Activated naive CD8-positive, alpha-beta T cell treated with anti-CD3 and anti-CD28 coated beads, Interleukin-2, amount 10 ng/mL, durations not matched to agents 7 days and 5 days (primary cell): ENCODE measurements at places on chromosomes 5 and 9. TPM values are rescaled to one million over a fixed set of nuclear protein-coding genes. Genes with fewer than 3 reads are reported as not detected.

The ADAMTSL2 gene
- 0.17 TPM for total RNA-seq

The PHF24 gene
- total RNA-seq, result not detected

DNA sequence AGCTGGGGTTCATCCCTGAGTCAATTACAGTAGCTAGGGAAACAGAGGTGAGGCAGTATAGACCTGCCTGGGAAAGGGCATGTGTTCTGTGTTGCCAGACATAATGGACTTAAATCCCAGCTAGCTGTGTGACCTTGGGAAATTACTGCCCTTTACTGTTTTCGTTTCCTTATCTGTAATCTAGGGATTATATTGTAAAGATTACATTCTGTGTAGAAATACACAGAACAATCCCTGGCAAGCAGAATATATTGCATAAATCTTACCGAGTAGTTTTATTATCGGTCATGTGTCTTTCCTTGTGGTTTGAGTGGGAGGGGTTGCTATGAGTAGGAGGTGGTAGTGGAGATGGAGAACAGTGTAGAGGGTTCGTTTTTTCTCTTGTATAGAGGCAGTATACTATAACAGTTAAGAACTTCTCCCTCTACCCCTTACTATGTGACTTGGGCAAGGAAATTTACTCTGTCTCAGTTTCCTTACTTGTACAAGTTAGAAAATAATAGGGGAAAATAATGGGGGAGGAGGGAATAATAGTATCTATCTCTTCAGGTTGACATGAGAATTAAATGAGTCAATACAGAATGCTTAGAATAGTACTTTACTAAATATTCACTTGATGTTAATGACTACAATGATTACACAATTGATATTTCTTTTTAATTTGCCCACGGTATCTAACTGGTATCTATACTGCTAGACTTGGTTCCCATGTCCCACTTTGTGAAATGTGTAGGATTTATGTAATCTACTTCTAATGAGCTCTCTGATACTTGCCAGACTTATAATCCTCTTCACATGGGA lies 7.1 kb upstream of the DMXL1 start:
- H3K36me3 ChIP-seq, result peaks cover 1% of the 10 kb centered on the region
- no peak overlapping the region for H3K4me3 ChIP-seq
- DNase-seq, result no peak

DNA sequence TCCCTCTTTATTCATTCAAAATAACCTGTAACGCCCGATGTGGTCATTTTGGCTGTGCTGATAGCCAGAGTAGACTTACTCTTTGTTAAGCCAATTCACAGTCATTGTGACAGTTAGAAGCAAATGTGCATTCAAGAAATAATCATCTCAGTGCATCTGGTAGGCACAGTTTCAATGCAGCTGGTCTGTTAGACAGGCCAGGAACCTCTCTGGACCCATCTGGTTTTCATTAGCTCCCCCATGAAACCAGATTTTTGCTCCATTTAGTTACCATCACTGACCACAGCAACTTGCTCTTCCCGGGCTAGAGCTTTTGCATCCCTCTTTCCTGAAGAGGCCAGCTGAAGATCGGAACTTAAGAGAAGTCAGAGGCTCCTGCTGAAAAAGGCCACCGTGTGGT lies 284.2 kb downstream of the NSG2 start:
- no peak overlapping the region for H3K4me3 ChIP-seq
- DNase-seq, result no peak
- no peaks in the 10 kb centered on the region for H3K4me1 ChIP-seq
- no peaks in the 10 kb centered on the region for H3K36me3 ChIP-seq
- H3K27me3 ChIP-seq, result no peaks in the 10 kb centered on the region
- no peak overlapping the region for H3K27ac ChIP-seq

DNA sequence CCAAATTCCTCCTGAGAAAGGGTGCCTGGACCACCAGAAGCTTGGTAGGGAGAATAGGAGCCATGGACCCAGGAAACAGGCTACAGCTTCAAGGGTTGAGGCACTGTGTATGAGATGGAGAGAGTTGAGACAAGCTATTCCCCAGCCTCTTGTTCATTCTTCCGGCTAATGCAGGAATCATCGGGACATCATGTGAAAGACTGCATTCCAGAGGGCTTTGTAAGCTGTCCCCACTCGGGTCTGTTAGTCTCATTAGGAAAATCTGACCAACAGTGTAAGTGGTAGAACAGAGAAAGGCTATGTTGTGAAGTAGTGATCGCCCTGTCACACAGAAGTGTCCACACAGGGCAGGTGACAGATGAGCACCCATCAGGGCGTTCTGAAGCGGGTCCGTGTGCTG lies 81.4 kb downstream of the GABBR2 start:
- H3K36me3 ChIP-seq, result no peaks in the 10 kb centered on the region
- H3K4me1 ChIP-seq, result no peaks in the 10 kb centered on the region

DNA sequence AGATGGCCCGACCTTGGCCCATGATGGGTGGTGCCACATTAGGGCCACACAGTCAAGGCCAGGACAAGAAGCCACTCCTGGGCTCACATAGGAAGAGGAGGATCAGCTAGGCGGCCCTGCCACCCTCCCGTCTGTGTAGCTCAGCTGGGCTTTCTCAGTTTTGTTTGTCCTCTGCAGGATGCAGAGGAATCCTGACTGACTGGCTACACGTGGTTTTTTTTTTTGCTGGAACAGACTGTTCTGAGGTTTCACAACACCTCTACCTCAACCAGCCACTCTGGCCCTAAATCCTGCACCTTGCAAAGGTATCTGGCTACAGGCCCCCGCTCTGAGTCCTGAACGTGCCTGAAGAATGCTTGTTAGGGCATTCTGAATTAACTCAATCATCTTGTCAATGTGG lies 88.3 kb upstream of the MSX2 start:
- no peaks in the 10 kb centered on the region for H3K36me3 ChIP-seq
- H3K4me3 ChIP-seq, result no peak overlapping the region
- DNase-seq, result no peak
- no peaks in the 10 kb centered on the region for H3K4me1 ChIP-seq
- H3K27me3 ChIP-seq, result no peaks in the 10 kb centered on the region
- no peak overlapping the region for H3K27ac ChIP-seq

DNA sequence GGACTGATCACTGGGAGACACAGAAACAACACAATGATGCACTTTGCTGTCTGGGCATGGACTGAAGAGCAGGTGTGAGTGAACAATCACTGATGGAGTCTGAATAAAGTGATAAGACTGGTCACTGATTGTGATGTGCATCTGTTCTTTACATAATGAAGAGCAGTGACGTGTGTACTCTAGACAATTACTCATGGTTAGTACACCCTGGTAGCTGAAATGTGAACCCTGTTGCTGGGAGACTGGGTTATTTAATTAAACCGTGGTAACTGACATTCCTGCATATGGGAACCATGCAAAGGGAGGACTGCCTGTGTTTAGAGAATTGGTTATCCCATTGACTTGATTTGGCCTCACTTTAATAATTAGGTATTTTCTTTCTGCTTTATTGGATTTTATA lies 202.9 kb downstream of the NR2F1-AS1 start:
- peaks cover 2% of the 10 kb centered on the region for H3K27me3 ChIP-seq
- DNase-seq, result no peak
- H3K4me1 ChIP-seq, result no peaks in the 10 kb centered on the region
- H3K27ac ChIP-seq, result no peak overlapping the region
- H3K4me3 ChIP-seq, result no peak overlapping the region

DNA sequence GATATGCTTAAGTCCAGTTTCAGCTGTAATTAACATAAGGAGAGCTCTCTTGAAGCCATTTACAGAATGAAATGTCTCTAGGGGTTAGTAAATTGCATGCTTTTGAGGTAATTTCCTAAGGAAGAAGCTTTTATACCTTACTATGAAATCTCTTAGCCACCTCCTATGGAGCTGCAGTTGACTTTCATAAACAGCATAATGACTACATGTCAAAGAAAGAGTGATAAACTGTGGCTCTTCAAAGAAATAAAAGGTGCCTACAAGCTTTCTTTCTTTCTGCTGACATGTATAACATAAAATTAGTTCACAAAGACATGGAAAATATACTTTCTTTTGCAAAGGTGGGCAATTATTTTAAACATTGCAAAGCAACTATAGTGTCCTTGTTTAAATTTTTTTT lies 90.8 kb downstream of the TMEM167A start:
- H3K4me3 ChIP-seq, result no peak overlapping the region
- H3K36me3 ChIP-seq, result peaks cover 1% of the 10 kb centered on the region
- no peak for DNase-seq
- no peak overlapping the region for H3K27ac ChIP-seq
- H3K4me1 ChIP-seq, result no peaks in the 10 kb centered on the region

- no peak overlapping the region for H3K27ac ChIP-seq
- H3K27me3 ChIP-seq, result peaks cover 2% of the 10 kb centered on the region
- no peaks in the 10 kb centered on the region for H3K36me3 ChIP-seq
- no peak for DNase-seq
- no peak overlapping the region for H3K4me3 ChIP-seq
- no peaks in the 10 kb centered on the region for H3K4me1 ChIP-seq
Measured at GRCh38 chr5:149388498-149389190, 9.6 kb upstream of the IL17B start.
